AG04449 (cell line): ENCODE measurements at places on chromosomes 2 and 18.

DNA sequence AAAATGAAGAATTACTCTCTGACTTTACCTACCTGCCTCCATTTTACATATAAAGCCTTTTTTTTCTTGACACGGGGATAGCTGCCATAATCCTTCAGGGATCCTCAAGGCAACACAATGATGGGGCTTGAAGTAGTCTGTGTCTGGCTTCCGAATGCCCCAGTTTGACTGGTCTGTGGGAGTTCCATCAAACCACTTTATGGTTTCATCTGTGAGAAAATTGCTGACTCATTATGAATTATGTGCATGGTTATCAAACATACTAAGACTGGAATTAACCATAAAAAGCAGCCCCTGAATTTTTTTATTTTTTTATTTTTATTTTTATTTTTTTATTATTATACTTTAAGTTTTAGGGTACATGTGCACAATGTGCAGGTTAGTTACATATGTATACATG, 117.5 kb downstream of the PLA2R1 start:
- DNase-seq: no peak

DNA sequence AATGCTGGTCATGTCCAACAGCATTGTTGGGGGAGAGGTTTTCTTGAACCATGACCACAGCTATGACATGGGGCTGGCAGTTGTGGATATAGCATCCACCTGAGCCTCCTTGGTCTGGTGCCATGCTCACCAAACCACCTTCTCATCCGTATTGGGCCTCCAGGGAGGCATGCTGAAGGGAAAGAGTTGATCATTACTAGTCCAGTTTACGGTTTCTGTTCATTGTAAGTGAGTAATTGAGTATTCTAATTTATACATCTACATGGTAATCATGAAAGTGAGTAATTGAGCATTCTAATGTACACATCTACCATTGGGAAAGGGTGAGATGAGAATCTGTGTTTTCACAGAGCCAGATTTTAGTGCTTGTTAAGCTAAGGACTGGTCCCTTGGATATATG, 6.8 kb downstream of the TMEM87B start:
- no peak for DNase-seq

DNA sequence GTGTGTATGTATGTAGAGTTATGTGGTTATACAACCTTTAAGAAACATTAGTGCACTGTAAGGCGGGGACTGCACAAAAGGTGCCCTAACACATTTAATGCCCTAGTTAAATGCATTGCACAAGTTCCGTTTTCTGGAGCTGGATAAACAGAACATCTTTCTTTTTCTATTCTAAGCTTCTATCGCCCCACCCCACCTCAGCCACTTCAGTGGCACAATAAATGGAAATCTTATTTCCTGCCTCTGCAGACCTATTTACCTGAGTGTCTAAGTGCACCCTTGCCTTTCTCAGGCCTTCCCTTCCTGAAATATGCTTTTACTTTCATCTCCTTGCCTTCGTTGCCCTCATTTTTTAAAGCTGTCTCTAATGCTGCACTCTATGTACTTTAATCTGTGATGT, 123.5 kb downstream of the TANC1 start:
- DNase-seq: no peak

GRCh38 chr18:12005538-12006487, 24.5 kb downstream of the IMPA2 start:
- no peak for DNase-seq

DNA sequence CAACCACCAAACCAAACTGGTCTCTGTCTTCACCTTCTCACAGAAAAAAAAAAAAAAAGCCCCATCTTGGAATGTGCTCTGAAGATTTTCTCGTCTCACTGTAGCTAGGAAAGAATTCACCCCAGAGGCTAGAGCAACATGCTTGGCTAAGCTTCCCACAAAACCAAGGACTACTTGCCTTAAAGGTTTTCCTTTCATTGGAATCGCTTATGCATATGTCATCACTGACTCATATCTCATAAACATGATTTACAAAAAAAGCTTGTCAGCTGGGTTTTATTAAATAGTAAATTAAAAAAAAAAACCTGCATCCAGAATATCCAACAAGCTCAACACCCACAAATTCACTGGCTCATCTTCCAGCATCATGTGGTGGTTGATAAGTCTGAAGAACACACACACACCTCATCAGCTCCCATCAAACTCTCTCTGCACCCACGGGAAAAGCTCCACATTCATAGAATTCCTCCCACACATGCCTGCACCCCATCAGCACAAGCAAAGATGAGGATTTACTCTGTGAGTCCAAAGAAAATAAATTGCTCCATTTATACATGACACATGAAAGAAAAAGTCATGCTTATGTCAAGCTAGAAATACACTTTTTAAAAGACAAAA, 182.0 kb upstream of the TRIB2 start:
- DNase-seq: peak; percentile 98

- DNase-seq: no peak
Measured at GRCh38 chr2:105935063-105935462, 190.4 kb downstream of the NCK2 start.

- DNase-seq: peak; percentile 77
Measured at GRCh38 chr2:226661789-226662545, 137.7 kb downstream of the IRS1 start.

DNA sequence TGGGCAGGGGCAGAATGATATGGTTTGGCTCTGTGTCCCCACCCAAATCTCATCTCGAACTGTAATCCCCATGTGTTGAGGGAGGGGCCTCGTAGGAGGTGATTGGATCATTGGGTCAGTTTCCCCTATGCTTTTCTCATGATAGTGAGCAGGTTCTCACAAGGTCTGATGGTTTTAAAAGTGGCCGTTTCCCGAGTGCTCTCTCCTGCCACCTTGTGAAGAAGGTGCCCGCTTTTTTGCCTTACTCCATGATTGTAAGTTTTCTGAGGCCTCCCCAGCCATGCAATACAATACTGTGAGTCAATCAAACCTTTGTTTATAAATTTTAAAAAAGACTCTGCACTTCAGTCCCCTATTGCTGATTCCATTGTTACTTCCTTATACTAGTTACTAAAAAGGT, 82.9 kb upstream of the CDKL4 start:
- DNase-seq: no peak
